ENCODE measurements at places on chromosomes 16 and 17.
A peak's percentile ranks its signal among the peaks of the same experiment; 100 is the strongest.

DNA sequence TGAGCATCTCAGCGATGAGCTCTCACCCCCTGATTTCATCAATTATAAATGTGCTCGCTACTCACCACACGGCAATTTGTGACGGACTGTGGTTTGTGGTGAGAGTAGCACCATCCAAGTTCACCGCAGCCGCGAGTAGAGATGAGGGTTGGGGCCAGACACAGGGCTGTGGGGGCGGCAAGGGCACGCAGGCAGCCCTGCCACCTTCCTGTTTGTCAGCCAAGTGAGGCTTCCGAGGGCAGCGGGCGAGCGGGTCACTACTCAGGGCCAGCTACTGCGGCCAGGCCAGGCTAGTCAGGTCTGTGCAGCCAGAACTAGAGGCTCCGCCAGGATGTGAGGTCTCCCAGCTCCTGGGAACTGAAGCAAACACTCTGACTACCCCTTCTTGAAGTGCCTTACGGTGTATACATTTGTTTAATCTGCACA is 39.6 kb upstream of the MEOX1 start:
- no peak for DNase-seq

DNA sequence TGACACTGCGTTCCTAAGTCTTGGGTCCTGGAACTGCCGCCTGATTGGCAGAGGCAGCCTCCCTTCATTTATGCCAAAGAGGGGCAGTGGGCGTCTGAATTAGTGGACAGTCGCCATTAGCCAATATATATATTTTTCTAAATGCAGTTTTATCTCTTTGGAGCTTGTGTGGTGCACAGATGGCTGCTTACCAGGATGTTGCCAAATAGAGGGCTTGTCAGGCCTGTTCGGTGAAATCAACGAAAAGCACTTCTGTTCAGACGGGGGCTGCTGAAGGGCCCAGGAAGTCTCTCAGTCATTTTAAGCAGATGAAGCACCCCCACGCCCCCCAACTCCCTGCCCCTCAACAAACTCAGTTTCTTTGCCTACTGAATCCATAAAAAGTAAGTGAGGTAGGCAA is 66.0 kb downstream of the RAP1GAP2 start:
- DNase-seq, result no peak

- DNase-seq, result no peak
Measured at GRCh38 chr17:36999471-36999870, 50.7 kb downstream of the AATF start.

DNA sequence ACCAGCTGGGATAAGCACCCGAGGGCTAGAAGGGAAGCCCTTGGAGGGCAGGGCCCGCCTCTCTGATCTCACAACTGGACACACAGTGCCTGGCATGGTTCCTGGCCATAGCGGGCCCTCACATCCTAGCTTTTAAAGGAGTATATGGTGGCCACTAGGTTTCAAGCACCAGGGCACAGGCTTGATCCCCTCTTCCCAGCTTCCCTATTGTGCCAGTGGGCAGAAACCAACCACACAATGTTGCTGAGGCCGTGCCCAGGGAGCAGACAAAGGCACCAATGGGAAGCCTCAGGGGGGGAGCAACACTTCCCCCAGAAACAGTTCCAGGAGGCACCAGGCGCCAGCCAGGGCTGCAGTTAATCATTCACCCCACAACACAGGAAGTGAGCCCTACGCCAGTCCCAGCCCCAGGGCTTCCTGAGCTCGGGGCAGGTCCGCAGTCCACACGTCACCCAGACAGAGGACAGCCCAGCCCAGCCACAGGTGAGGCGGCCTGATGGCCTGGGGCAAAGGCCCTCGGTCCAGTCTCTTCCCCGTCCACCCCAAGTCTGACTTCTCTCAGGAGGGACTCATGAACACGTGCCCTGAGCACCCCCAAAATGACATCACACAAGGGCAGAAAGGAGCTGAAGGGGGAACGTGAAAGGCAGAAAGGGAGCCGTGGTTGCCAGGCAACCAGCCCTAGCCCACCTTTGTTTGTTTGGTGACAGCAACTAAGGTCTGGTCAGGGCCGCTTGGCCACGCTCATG is 12.8 kb downstream of the SMIM5 start:
- peak; percentile 78 for DNase-seq

GRCh38 chr16:10408824-10409381 is 23.0 kb downstream of the ATF7IP2 start:
- no peak for DNase-seq

GRCh38 chr17:57954397-57955182 is 622 bp downstream of the CUEDC1 start:
- peak; percentile 61 for DNase-seq

- no peak for DNase-seq
Measured at GRCh38 chr16:24440306-24440705, 99.1 kb upstream of the RBBP6 start.

DNA sequence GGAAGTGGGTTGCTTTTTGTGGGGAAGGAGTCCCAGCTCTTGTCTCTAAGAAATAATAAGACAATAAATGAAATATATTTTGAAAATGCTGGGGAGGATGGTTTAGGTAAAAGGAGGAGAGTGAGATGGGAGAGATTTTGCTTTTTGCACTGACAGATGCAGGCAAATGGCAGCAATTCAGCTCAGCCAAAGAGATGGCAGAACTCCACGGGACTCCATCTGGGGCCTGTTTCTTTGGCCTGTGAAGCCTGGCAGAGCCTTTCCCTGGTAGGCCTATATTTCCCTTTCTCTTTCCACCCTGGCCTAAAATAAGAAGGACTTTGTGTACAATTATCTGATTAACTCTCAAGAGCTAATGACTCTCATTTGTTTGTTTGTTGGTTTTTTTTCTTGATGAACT is 1525.1 kb downstream of the CDH11 start:
- DNase-seq, result no peak

DNA sequence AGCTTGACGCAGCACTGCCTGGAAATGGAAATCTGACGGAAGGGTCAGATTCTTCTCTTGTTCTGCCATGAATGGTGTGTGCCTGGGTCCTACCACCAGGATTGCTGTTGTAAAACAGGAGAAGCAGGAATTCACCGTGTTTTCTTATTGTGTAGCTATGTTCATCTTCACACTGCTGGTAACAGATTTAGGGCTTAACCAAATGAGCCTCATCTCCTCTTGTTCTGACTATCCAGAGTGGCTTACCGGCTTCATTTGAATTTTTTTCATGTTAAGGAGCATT is 97.3 kb upstream of the CHMP6 start:
- no peak for DNase-seq

DNA sequence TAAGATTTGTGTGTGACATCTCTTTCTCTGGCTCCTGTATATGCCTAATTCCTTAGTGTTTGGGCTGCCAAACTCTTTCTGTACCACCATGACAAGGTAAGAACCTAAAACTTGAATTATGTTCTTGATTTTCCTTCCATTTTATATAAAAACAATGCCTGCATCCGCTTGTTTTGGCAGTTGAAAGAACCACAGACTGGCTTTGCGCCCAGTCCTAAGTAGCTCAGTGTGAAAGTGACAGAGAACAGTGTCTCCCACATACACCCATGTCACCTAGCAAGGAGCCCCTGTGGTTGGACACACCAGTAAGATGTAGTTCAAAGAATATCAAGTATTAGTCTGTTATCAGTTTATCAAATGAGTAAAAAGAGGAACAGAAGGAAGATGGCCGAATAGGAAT is 40.7 kb upstream of the SLC6A2 start:
- no peak for DNase-seq

GRCh38 chr17:59785091-59785799 is 77.8 kb downstream of the VMP1 start:
- DNase-seq, result no peak

- DNase-seq, result no peak
Measured at GRCh38 chr17:42294469-42295398, 6.4 kb downstream of the STAT5A start.

- no peak for DNase-seq
Measured at GRCh38 chr16:8962393-8963009, 1.2 kb downstream of the USP7 start.

GRCh38 chr17:21296097-21297025 is 11.8 kb downstream of the MAP2K3 start:
- peak; percentile 84 for DNase-seq

- no peak for DNase-seq
Measured at GRCh38 chr17:48160177-48161081, 52.9 kb downstream of the SNX11 start.

- DNase-seq, result no peak
Measured at GRCh38 chr16:81931927-81932326, 79.3 kb downstream of the SDR42E1 start.

DNA sequence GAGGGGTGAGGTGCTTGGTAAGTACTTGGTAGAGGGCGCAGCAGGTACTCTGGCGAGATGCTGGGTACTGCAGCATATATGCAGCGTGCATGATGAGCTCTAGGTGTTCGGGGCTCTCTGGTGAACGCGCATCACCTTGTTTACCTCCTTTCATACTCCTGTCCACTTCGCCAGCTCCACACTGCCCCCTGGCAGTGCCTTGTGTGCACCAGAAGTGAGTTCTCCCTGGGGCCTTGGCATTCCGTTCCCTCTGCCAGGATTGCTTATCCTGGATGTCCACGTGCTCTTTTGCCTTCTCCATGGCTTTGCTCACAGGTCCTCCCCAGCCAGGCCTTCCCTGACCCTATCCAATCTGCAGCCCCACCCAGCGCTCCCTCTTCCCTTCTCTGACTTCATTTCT is 154.2 kb downstream of the MRM1 start:
- DNase-seq, result no peak

All from posterior cingulate gyrus (tissue), 11 donors.